HS-27A (cell line): ENCODE measurements at places on chromosomes 5 and 9.

DNA sequence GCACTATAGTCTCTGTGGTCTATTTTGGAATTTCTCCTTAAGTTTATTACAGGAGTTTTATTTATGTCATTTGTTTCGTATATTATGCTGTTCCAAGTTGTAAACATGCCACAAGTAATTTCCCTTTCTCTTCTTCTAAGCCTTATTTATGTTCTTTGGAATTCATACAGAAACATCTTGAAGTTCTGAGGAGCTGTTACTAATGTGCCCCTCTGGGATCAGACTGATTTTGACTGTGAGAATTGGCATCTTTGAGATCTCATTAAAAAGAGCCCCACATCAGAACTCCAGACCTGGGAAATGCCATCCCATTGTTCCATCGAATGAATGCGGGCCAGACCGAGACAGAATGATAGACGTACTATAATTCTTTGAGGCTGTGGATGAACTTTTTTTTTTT, 138.8 kb upstream of the CD180 start:
- DNase-seq, result no peak

DNA sequence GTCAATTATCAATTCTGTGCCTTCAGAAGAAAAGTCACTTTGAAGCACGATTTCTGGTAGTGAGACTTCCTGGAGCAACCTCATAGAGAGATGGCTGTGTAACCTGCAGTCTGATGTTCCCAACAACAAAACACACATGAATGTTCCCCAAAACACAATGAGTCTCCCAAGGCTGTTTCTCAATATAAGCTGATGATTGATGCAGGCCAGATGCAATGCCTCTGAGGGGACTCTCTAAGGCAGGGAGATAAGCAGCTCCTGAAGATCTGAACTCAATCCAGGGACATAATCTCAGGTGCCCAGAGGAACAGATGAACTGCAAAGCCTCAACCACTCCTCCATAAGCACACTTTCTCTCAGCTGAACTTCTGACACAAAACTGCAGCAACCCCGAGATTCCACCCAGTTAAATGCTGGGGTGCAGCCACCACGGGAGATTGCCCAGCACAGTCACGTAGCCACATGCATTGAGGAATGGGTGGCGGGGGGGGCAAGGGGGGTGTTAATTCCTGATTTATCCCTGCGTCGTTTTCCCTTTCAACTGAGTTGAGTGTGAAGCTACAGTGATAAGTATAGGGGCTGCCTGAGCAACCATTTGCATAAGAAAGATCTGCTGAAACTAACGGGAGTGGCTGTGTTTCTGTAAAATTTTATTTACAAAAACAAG, 122.7 kb upstream of the RASEF start:
- no peak for DNase-seq

- no peak for DNase-seq
These were observed 128.2 kb downstream of the HACD4 start for GRCh38 chr9:20903212-20903611.

DNA sequence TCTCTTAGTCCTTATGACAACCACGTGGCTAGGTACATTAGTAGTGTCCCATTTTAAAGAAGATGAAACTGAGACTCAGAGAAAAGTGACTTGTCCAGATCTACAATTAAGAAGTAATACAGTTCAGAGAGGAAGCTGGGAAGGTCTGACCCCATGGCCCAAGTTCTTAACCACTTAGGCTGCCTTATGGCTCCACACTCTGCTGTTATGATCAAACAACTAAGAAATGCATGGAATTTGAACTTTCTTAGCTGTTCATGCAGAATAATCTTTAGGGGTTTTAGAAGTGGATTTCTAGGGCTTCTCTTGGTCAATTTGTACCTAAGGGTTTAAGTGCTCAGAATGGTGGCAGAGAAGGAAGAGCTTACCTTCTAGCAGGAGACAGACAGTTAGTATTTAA, 128.0 kb upstream of the MSX2 start:
- no peak for DNase-seq

- DNase-seq, result no peak
These were observed 659.4 kb upstream of the ADAMTS16 start for GRCh38 chr5:4480528-4481349.

- DNase-seq, result no peak
These were observed 153.8 kb upstream of the CYLC2 start for GRCh38 chr9:102841376-102841775.

GRCh38 chr5:174725991-174726601, 1.7 kb downstream of the MSX2 start:
- no peak for DNase-seq

- DNase-seq, result no peak
These were observed 64.3 kb downstream of the GOLM1 start for GRCh38 chr9:86034863-86035734.

- DNase-seq, result no peak
These were observed 191.0 kb downstream of the TARS1 start for GRCh38 chr5:33631786-33632185.
